ENCODE measurements at places on chromosomes 5 and 9.

DNA sequence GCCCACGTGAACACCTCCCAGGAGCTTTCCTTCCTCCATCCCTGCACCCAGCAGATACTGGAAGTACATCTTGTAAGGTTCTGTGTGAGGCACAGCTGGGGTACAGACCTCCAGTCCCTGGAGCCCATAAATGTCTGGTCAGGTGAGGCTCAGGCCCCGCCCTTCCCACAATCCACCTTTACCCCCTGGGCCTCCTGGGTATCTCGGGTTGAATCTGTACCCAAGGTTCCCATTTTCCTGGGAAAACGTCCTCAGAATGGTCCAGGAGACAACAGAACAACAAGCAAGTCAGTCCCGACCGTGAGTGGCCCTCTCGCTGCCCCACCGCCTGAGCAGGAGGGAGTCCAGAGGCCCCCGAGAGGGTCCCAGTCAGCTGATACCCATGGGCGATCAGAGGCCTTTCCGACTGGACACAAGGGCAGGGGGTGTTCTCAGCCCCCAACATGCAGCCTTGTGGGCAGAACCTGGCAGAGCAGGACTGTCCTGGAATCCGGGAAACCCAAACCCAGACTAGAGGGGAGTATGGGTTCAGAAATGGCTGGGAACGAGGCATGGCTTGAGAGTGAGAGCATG lies 4.3 kb downstream of the SPATA31E1 start:
- DNase-seq: no peak

DNA sequence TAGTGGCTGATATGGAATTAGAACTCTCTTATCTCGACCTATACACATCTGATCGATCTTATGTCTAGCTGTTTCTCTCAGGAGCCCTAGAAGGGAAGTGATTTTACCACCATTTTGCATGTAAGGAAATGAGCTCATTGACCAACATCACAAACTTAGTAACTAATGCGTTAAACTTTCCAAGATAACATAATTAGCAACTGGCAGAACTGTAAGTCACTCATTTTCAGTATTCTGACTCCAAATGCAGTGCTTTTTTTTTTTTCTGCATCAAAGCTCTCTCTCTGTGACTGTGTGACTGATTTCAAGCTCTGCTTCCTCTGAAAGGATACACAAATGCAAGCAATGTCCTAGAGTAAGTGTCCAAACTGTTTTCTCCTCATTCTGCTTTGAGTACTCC lies 68.1 kb upstream of the FBXL7 start:
- DNase-seq: no peak

DNA sequence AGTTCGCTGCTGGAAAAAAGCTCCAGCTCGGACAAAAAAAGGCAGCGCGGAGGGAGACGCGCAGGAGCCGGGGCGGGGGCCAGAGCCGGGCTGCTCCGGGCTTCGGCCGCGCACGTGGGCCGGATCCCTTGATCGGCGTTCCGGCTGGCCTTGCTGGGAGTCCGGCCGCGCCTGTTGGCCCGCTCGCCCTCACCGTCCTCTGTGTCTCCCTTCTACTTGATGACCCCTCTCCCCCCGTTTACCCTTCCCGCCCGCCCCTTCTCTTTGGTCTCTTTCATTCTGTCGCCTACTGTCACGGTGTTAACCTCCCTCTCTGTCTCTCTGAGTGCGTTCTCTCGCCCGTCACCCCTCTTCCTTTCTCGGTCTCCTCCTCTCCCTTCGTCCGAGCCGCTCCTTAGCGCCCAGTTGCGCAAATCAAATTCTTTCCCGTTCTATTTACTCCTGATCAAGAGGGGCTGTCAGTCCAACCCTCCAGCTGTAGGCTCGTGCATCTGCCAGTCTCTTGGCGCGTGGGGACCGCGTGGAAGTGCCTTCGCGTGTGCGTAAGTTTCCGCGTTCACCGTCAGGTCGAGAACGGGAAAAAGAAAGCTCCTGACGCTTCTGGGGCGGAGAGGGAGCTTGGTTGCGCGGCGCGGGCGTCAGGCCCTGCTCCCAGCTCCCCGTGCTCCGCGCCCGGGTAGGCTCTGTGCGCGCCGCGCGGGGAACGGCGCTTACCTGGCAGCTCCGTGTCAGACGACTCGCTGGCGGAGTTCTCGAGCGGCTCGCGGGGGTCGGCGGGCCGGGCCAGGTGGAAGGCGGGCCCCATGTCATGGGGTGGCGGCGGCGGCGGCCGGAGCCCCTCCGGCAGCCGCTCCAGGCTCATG lies 798 bp downstream of the PITX1 start:
- no peak for DNase-seq

DNA sequence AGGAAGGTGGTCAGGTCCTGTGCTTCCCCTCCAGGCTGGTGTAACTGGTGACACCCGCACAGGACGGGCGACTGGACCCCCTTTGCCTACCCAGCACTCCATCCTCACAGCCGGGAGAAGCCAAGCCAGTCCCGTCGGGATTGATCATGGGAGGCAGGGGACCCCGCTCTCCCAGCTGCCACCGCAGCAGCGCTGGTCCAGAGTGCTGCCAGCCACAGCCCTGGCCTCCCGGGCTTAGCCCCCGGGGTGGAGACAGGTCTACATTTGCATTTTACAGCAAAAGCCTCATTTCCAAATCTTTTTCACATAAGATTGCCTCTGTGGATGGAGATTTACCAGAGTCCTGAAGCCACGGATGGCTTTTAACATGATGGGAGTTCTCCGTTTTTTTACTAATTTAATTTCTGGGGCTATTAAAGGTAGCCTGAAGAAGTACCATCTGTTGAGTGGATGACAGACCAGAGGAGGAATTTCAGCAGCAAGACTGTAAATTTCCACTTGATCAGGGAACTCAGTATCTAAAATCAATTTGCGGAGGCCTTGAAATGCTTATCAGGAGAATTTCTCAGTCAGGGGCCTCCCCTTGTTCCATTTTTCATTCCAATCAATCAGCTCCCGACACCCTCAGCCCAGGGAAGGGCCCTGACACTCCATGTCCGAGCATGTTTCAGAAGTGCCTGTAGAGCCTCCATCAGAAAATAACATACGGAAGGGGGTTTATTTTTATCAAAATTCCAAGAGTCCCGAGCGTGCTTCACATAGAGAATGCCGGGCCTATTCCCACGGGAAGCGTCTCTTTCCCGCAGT lies 80.6 kb downstream of the OLFM1 start:
- DNase-seq: no peak

DNA sequence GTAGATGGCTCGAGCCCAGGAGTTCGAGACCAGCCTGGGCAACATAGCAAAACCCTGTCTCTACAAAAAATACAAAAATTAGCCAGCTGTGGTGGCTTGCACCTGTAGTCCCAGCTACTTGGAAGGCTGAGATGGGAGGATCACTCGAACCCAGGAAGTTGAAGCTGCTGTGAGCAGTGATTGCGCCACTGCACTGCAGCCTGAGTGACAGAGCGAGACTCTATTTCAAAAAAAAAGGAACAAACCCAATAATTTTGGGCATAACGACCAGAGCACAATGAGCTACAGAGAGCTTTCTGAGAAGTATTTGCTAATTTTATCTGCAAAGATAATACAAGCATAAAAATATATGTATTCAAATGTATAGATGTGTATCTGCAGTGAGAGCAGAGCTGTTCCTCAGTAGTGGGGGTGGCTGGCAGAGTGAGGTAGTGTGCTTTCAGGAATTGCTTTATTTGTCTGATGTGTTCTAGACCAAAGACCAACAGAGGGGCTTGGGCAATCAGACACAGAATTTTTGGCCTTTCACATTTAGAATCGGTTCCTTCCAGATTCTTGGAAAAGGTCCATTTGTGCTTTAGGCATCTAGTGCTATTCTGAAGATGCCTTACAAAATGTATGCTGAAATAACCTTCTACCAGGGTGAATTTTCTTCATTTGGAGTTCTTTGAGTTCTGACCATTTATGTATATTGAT lies 5.2 kb downstream of the DOCK8 start:
- no peak for DNase-seq

DNA sequence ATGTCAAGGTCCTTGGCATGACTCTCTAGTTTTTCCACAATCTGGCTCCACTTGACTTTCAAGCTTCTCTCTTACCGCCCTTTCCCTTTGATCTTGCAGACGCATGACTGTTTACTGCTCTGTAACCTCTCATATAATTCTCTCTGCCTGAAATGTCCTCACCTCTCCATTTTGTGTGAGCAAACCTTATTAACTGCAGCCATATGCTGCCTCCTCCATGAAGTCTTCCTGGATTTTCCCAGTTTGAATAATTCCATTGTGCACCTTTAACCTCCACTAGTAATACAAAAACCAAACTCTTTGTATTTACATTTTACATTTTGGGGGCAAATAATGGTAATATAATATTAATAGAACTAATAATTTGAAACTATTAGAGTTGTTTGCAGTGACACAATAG lies 9.5 kb upstream of the C9orf72 start:
- no peak for DNase-seq

DNA sequence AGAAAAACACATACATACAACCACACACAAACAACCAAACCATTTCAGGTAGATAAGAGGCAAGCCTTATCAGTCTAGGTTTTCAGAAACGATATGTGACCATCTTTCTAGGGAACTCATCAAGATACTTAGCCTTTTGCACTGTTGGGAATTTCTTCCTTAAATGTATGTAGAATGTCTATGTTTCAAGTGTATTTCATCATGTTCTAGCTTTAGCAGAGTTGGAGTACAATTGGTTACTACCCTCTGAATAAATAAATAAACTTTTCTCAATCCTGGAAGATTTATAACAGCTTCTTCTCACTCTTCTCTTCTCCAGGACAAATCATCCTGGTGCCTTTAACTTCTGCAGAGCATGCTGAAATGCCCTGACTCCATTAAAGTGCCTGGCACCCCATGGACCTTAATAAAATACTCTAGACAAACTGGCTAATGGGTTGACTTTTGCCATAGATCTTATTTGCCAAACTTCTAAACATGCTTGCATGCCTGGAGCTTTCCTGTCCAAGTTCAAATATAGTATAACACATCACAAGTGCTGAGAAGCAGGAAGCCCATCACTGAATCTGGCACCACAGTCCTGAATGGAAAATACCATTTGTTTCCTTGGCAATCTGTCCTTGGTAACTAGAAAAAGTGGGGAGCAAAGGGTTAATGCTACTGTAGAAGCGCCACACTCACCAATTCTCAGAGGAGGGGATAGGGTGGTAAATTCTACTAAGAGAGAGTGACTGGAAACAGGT lies 33.1 kb upstream of the ZNF462 start:
- no peak for DNase-seq

DNA sequence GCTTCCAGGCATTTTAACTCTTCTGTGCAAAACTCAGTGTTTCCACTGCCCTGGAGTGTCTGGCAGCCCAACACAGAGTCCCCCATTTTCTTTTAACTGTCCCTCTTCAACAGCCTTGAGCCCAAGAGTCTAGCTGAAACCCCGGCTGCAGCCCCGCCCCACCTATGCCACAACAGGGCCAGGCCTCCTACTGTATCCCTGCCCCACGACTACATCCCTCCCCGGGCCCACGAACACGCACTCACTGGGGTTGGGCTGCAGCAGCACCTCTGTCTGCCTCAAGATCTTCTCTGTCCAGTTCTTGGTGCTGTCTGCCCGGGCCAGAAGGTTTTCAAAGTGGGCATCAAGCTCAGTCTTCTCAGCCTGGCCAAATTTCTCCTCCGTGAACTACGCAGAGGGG lies 6.1 kb downstream of the SH3GLB2 start:
- no peak for DNase-seq

DNA sequence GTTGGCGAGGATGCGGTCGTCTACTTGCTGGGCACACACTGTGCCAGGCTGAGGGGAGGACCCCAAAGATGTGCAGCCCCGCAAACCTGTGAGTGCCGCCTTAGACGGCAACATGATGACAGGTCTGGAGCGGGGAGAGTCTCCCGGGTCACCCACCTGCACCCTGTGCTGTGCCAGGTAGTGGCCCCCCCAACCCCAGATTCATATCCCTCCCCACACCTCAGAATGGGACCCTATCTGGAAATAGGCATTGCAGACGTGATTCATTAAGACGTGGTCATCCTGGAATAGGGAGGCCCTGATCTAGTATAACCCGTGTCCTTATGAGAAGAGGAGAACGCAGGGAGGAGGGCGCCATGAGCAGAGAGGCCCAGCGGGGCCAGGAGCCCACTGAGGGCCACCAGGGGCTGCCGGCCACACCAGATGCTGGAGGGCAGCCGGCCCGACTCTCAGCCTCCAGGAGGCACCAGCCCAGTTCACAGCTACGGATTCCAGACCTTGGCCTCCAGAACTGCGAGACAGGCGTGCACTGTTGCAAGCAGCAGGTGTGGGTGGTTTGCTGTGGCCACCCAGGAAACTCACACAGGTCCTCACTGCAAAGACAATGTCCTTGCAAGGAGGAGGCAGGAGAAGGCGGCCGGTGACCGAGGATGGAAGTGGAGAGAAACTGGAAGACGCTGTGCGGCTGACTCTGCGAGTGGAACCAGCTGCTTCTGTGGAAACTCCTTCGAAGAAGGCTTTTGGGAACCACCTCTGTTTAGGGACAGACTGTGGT lies 131.9 kb upstream of the LPCAT1 start:
- DNase-seq: no peak

- peak; percentile 56 for DNase-seq
Observed at GRCh38 chr5:167723254-167723871, 568.1 kb upstream of the WWC1 start.

DNA sequence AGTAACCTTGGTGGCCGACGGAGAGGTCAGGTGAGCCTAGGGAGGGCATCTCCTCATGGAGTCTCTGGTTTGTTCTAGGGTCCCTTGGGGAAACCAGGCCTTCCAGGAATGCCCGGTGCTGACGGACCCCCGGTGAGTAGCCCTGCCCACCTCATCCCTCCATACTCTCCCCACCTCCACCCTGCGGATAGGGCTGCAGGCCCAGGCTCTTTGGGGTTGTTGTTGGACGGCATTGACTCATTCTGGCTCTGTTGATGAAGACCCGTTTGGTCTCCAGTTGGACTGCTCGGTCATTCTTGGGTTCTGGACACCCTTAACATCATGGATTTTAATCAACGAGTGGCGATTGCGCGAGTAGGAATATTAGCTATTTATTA lies 112.3 kb upstream of the FCN2 start:
- no peak for DNase-seq

DNA sequence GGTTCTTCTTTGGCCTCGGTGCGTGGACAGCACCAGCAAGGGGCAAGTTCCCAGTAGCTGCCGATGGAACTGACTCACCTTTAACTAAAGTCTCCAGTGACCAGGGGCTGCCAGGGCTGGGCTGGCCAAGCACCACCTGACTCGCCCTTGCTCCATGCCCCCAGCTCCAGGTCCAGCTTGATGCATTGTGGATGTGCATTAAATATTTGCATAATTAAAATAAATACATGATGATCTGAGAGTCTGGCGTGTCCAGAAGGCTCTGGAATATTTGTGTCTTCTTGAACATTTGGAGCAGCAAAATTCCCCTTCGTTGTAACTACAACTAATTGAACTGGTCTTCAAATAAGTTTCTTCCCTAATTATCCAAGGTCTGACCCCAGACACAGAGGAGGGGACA lies 9.5 kb upstream of the PRDM12 start:
- DNase-seq: no peak
